GM12878 (cell line): ENCODE measurements at places on chromosomes 1 and 21. TPM values are rescaled to one million over a fixed set of nuclear protein-coding genes. Genes with fewer than 3 reads are reported as not detected.

PTAFR gene
- total RNA-seq = 25.5 and 28.4 TPM in 2 replicates

DNA sequence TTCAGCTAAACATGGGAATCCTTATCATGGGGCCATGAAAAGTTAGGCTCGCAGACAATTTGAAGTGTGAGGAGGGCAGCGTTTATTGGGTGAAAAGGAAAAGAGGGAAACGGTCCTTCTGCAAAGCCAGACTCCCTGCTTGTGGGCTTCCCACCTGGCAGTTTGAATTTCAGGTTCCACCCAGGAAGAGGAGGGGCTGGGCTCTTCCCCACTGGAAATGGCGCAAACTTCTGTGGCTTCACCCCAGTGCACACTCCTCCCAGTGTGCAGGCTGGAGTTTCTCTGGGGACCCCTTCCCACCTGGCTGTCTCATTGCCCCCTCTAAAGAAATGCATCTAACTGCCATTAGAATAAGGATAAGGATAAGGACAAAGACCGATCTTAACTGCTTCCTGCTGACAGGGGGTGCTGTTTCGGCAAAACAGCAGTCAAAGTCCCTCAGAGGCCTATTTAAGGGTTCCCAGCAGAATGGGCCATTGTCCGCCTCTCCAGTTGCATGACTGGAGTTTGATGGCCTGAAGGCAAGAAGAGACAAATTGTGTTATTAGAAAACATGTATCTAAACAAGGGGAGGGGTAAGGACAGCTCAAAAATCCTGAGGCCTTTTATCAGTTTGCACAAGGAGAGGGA is 20.4 kb downstream of the AIM2 start:
- no peaks in the 10 kb centered on the region for H3K27me3 ChIP-seq
- no peak for DNase-seq
- peaks cover 8% of the 10 kb centered on the region for H3K36me3 ChIP-seq
- H3K4me1 ChIP-seq = no peaks in the 10 kb centered on the region
- H3K4me3 ChIP-seq = no peak overlapping the region
- no peak overlapping the region for H3K27ac ChIP-seq

DNA sequence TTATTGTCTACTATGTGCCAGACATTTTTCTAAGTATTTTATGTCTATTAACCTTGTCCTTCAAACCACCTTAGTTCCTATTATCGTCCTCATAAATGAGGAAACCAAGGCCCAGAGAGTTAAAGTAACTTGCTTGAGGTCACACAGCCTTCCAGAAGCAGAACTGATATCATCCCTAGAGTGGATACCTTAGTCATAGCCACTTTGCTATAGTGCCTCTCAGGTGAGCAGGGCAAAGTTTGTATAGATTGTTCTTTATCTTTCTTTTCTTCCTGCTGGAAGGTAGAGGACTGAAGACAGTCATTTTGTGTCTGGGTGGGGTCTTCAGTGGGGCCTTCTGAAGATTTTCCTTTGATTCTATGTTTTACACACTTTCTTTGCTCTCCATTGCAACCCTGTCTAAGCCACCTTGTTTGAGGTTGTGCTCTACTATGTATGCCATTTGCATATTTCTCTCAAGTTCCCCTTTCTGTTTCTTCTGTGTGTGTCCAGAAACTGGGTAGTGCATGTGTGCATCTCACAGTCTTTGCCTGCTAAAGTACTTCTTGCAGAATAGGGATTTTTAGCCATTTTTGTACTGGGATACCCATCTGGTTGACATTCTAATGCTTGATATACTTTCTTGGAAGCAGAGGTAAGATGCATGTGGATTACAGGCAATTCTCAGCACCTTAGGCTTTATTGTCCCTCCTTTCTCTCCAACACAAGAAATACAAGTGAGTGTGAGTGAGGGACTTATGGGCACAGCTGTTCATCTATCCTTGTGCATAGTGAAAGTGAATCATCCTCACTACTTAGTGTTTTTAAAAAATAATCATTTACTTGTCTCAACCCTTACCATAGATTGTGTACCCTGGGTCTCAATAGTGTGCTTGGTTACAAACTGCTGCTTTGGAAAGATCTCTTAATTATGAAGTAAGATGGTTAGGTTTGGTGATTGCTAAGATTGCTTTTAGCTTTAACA is 207.6 kb upstream of the HMCN1 start:
- H3K4me3 ChIP-seq = no peak overlapping the region
- DNase-seq = peak; percentile 27

- H3K4me3 ChIP-seq = no peak overlapping the region
- no peak for DNase-seq
- no peaks in the 10 kb centered on the region; the same call in 1 of the 2 replicates for H3K27me3 ChIP-seq
- no peak overlapping the region for H3K27ac ChIP-seq
- H3K36me3 ChIP-seq = no peaks in the 10 kb centered on the region
- H3K4me1 ChIP-seq = peaks cover 9% of the 10 kb centered on the region
These were observed 35.7 kb downstream of the SDC3 start for GRCh38 chr1:30872948-30873263.

GRCh38 chr1:219660666-219661463 is 48.0 kb upstream of the ZC3H11B start:
- no peaks in the 10 kb centered on the region for H3K27me3 ChIP-seq
- no peak overlapping the region for H3K27ac ChIP-seq
- H3K36me3 ChIP-seq = no peaks in the 10 kb centered on the region
- 0 out of 2 replicates have a peak overlapping the region, but pooled peaks have one; percentile 12 for H3K4me3 ChIP-seq
- H3K4me1 ChIP-seq = peaks cover 16% of the 10 kb centered on the region

CLCA1 gene
- total RNA-seq = 0.13 and 0.27 TPM in 2 replicates

DNA sequence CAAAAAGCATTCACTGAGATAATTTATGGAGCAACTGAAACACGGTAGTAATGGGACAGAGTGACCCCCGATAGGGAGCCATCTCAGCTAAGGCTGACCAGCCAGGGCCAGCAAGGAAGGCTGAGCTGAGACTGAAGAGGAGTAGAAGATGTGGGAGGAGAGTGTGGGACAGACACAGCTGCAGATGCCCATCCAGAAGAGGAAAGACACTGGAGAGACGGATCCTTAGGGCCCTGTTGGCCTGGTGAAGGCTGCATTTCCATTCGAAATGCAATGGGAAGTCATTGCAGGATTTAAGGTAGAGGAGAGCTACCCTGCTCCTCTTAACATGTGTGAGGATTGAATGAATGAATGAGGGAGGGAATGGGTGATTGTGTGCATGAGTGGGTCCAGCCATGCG is 44.0 kb upstream of the LRP8 start:
- no peak overlapping the region for H3K4me3 ChIP-seq
- no peak overlapping the region for H3K27ac ChIP-seq
- H3K4me1 ChIP-seq = peaks cover 7% of the 10 kb centered on the region
- H3K27me3 ChIP-seq = no peaks in the 10 kb centered on the region
- no peak for DNase-seq

DNA sequence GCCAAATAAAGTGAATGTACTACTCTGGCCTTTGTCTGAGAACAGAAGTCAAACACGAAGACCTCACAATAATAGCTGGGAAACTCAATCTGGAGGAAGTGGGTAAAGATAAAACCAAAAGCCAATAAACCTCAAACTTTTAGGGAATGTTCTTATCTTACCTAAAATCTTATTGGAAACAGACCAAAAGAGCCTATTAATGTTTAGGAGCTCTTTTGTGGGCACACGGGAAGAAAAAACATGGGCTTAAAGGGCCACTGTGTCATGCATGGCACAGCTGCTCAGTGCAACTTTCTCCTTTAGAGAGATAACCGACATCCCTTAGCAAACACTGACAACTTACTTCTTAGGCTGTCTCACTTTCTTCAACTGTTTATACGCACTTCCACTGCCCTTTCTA is 16.1 kb downstream of the EIF2B3 start:
- no peak for DNase-seq
- no peak overlapping the region for H3K4me3 ChIP-seq
- no peak overlapping the region for H3K27ac ChIP-seq
- H3K4me1 ChIP-seq = peaks cover 5% of the 10 kb centered on the region; the same call in 1 of the 2 replicates

- no peaks in the 10 kb centered on the region for H3K36me3 ChIP-seq
- no peak overlapping the region for H3K27ac ChIP-seq
These were observed 9.4 kb upstream of the CD55 start for GRCh38 chr1:207311888-207312603.

DNA sequence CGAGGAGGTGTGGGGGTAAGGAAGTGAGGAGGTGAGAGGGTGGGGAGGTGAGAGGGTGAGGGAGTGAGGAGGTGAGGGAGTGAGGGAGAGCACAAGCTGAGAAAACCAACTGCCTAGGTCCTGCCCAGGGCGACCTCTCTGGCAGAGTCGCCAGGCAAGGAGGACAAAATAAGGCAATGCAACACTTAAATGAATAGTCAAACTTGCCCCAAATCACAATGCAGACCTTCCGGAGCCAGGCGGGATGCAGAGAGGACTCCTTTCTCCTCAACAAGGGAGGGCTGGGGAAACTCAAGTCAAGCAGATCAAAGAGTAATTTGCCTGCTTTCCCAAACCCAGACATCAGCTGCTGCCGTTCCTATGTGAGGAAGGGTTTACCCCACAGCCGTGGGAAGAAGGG is 86.0 kb downstream of the CCDC185 start:
- no peak overlapping the region for H3K4me3 ChIP-seq
- DNase-seq = no peak
- no peak overlapping the region for H3K27ac ChIP-seq

- H3K36me3 ChIP-seq = no peaks in the 10 kb centered on the region
- H3K27me3 ChIP-seq = no peaks in the 10 kb centered on the region
- no peak overlapping the region for H3K4me3 ChIP-seq
- no peaks in the 10 kb centered on the region for H3K4me1 ChIP-seq
These were observed 40.7 kb upstream of the PRKACB start for GRCh38 chr1:84103197-84103992.
